ENCODE measurements at places on chromosomes 12 and 14.

DNA sequence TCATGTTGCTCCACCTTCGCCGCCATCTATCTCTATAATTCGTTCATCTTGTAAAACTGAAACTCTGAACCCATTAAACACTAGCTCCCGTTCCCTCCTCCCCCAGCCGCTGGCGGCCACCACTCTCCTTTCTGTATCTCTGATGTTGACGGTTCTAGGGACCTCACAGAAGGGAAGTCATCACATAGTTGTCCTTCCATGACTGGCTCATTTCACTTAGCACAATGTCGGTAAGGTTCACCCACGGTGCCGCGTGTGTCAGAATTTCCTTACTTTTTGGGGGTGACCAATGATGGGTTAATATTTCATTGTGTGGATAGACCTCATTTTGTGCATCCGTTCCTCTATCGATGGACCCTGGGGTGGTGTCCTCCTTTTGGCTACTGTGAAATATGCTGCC, 2.0 kb upstream of the CACNA2D4 start:
- no peak for DNase-seq

DNA sequence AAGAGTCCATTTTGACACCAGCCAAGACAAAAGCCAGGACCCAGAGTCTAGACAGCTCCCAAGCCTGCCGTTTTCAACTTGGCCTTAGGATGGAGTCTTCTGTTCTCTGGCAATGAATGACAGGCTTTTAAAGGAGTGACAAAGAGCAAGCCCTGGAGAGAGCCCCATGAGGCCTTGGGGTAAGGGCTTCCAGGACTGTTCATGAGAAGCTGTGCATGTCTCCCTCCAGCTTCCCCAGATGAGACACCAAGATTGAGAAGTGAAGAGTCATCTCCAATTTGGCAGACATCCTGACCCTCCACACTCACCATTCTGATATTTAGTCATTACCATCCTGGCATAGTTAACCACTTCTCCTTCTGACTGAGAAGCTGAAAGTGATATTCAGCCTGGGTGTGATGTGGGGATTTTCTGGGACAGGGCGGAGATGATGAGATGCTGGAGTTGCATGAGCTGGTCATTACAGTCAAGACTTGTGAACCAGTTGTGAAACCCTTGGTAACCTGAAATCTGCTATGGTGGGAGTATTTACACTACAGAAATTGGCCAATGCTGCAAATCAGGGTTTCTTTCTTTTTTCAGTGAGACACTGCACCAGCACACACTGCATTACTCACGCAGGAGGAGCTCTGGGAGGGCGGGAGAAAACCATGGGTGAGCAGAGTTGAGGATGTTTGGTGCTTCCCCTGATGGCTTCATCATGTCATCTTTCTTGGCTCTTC, 77.8 kb downstream of the VCPKMT start:
- no peak for DNase-seq

DNA sequence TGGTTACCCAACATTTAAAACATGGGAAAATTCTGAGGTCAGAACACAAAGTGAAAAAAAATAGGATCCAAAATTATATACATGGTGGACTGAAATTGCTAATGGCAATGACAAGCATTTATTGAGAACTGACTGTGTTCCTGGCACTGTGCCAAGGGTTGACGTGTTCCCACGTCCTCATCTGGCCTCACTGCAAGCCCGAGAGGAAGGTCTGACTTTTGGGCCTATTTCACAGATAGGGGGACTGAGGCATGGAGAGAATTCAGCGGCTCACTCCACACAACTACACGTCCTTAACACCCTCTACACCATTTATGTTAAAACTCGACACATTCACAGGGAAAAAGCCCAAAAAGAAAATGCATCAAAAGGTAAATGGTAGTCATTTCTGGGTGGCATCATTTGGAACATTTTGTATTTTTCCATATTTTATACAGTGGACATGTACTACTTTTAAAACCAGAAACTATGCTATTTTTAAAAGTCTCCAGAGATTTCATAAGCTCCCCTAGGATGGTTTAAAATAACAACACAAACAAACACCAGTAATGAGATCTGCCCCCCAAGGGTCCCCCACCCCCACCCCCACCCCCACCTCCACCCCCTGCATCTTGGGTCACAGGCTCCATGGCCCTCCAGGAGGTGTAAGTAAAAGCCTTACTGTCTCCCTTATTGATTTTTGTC, 27.7 kb downstream of the CLMN start:
- DNase-seq, result peak; percentile 19

DNA sequence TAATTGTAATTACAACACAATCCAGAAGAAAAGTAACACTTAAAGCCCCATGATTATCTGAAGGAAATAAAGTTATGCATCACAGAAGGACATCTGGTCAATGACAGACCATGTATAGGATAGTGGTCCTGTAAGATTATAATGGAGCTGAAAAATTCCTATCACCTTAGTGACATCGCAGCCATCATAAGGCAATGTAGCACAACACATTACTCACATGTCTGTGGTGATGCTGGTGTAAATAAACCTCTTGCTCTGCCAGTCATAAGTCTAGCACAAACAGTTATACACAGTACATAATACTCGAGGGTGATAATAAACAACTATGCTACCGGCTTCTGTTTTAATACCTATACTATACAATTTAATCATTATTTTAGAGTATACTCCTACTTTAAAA, 11.2 kb downstream of the ATG2B start:
- DNase-seq, result no peak

DNA sequence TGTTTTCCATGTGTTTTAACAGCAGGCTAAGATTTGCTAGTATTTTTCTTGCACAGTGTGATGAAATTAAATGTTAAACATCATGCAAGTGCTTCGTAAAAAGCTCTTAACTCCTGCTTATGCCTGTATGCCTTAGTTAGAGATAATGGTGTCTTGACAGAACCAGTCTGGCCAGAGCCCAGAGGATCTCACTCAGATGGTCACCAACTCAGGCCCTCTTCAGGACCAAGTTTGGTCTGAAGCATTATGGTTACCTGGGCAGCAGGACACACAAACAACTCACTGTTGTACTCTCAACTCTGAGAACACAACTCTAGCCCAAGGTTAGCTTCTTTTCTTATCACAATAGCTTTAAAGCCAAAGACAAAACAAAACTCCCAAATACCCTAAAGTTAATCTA, 115.4 kb downstream of the KIF21A start:
- no peak for DNase-seq

DNA sequence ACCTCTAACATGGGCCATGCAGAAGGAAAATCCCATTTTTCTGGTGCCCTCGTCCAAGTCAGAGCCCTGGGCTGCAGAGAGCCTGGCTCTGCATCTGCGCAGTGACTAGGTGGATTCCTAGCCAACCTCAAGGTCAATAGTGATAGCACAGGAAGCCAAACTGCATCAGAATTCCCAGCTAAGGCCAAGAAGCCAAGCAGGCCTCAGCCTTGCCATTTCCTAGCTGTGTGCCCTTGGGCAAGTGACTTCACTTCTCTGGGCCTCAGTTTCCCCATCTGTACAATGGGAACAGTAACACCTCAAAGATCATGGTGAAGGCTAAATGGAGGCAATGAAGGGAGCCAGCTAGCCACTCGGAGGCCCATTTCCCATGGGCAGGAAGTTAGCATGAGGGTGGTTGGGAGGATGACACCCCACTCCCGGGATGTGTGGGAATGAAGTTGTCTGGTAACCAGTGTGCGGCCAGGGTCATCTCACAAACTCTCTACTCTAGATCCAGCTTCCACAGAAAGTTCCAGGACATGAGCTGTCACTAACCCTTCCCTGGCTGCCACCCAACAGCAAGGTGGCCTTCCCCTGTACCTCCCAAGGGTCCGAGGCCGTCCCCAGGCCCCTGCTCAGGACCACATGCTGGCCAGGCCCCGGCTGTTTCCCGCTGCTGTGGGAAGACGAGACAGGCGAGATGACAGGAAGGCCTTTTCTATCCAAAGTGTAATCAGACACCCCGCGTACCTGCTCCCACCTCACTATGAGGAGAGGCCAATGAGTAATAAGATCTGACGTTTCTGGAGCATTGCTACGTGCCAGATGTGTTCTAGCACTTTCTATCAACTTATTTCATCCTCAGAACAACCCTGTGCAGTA, 125.7 kb downstream of the SCARB1 start:
- no peak for DNase-seq

GRCh38 chr12:98701166-98701565, 56.1 kb downstream of the APAF1 start:
- DNase-seq, result no peak

- no peak for DNase-seq
These were observed 23.5 kb upstream of the PYGL start for GRCh38 chr14:50967790-50968189.

- DNase-seq, result no peak
These were observed 15.5 kb downstream of the BCL11B start for GRCh38 chr14:99256483-99256874.

DNA sequence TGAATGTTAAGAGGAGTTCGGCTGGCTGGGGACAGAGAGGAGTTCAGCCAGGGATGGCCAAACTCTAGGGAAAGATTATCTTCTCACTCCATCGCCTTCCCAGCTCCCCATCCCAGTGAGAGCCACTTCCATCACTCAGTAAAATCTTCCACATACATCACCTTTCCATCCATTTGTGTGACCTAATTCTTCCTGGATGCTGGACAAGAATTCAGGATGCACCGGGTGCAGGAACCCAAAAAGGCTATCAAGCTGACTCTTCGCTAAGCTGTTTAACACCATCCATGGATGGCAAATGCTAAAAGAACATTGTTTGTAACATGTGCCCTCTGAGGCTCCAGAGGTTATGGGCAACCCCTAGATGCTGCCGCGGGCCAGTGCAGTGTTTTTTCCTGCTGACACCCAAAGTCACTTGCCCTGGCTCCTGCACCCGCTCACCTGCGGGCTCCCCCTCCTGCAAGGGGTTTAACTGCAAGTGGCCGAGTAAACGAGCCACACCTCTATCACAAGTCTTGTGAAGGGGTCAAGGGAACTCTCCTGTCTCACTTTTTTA, 216.0 kb upstream of the NPAS3 start:
- DNase-seq, result no peak

DNA sequence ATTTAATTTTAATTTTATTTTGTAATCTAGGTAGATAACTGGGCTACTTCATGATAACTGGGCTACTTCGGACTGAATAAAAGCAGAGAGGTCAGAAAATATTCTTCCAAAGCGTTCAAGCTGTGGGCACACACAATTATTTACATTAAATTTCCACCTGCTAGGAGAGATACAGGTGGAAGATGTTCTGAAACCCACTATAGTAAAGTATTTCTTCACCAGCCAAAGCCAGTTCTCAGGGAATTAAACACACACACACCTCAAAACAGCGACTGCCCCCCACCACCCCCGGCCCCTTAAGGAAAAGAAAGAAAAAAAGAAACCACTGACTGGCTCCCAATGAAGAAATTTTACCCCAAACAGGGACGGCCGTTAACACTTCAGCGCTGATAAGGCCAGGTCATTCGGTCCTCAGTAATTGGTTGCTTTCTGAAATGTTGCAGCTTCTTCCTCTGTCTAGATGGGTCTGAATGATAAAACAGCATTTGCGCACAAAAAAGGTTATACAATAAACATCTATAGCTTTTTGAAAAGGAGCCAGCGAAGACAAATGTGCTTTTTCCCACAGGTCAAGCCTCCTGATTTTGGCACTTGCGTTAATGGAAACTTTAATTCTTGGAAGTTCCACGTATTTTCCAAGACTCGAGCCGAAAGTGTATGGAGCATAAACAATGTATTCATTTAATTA, 771 bp upstream of the KCNJ8 start:
- peak; percentile 11 for DNase-seq

GRCh38 chr12:132367071-132367851, 37.9 kb upstream of the GALNT9 start:
- no peak for DNase-seq

- no peak for DNase-seq
These were observed 6.9 kb downstream of the TMBIM6 start for GRCh38 chr12:49748306-49748705.

DNA sequence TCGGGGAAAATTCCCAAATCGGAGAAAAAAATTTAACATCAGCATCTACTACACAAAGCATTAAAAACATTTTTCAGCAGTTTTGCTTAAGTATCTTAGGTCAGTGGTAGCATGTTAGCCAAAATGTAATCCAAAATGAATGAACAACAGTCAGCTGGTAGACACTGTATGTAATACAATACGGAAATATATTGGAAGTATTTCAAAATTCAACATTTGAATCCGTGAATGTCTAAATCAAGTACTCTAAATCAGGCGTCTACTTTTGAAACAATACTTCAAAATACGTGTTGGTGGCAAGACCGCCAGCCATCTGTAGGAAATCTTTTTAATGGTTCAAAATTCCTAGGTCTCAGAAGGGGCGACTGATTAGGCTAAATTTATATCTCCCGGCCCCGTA, 1.1 kb downstream of the SCAF11 start:
- DNase-seq, result no peak

Data from NCI-H1105 treated with DMSO at 0.1 percent for 48 hours (cell line).